Amniotic stem cell (primary cell): ENCODE measurements at places on chromosomes 7 and 10.
A peak's percentile ranks its signal among the peaks of the same experiment; 100 is the strongest.

GRCh38 chr7:38830826-38831225 is 78.2 kb downstream of the VPS41 start:
- no peak for DNase-seq

DNA sequence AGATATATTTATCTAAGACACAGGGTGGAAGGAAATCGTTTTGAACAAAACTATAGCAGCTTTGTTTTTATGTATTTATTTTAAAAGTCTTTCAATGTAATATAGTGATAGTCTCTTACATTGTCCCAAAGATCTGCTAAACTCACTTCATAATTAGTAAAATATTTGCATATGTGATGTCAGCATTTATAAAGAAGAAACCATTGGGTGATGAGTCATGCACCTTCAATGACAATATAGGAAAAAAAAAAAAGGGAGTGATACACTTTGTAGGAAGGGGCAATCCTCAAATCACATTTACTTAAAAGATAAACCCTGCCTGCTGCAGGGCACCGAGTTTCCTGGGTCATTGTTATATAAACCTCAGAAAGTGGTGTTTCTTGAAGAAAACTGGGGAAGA is 112.4 kb upstream of the SEMA3C start:
- DNase-seq, result no peak

DNA sequence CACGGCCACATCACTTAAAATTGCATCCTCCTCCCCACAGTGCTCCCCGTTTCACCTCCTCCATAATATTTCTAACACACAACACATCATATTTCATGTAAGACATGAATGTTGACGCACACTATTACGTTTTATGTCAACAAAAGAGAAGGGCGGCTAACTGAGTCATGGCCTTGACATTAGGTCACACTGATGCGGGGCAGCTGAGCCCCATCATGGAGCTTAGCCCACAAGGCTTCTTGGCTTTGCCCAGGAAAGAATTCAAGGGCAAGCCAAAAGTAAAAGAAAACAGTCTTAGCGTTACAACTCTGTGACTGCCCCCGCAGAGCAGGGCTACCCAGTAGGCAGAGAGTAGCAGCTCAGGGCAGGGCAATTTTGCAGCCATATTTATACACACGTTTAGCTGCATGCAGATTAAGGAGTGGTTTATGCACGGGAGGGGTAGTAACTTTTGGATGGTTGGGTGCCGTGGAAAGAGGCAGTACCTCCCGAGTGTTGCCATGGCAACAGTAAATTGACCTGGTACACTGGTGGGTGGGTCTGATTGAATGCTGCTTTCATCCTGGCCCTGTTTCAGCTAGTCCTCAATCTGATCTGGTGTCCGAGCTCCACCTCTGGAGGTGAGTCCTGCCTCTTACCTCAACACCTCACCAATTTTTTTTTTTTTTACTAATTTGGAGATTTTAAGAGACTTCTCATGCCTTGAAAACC is 156.2 kb upstream of the FRMD4A start:
- DNase-seq, result no peak

DNA sequence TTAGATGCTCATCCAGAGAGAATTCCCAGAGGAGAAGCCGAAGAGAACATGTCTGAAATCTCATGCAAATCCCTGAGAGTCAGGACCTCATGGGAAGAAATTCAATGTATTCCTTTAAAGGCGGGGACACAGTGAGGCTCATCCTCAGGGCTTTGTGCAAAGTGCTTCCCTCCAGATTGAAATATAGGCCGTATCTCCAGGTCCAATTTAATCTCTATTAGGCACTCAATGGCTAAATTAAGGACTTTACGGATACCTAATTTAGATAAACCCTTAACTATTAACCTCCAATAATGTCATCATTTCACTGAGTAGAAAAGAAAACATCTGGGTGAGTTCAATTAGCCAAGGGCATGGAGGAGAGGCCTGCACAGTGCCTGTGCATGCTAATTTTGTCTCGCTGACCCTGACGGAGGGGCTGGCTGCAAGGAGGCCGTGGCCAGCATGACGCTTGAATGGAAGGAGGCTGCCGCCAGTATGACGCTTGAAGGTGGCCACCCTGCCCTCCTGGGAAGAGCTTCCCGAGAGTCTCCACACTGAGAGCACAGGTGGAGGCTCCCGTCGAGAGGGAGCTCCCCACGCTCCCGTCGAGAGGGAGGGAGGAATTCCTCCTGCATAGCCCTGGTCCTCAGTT is 287.6 kb downstream of the ADARB2 start:
- no peak for DNase-seq

- DNase-seq, result no peak
These were observed 170.6 kb downstream of the PKD1L1 start for GRCh38 chr7:47777531-47778152.

DNA sequence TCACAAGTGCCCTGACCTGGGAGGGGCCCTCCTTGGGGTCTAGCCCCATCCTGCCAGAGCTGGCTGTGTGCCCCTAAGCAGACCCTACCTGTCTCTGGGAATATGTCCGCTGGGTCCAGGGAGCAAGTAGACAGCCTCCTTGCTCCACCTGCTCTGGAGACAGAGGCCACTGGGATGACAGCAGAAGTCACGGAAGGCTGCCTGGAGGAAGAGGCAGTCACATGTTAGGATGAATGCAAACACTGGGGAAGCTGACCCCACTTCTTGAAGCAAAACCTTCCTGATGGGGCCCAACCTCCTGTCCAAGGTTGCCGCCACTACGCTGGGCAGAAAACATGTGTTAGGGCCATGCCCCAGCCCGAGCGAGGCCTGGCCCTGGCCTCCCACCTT is 11.7 kb upstream of the LFNG start:
- no peak for DNase-seq

DNA sequence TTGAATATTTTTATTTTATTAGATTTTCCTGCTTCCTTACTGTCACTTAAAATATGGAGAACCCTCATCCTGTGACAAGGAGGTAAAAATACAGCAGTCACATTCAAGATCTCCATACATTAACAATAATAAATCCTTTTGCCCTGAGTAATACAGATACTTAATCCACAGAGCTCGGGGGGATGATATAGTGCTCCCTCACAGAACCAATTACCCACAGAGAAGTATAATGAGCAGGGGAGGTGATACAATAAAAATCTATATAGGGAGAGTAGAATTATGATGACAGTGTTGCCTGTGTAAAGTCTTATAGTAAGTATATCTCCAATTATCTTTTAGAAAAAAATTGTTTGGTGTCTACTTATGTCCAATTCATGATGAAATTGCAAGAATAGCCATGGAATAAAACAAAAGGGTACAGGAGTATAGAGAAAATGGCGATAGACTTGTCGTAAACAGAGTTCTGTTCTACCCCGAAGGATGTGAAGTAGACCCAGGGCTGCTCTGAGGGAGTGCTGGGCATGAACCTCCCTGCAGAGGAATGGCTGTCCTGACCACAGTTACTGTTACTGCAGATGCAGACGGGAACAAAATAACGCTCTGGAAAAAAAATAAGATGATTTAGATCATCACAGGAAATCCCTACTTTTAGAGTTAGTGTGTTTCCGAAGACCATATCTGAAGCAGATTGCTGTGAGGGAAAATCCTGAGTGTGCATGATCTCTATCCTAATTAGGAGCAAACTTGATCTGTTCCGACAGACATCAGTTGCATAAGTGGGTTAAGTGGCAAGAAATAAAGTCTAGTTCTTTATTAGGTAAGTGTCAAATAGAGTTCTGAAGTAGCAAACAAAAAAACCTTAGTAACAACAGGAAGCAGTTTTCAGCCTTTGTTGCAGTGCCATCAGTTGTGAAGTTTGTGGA is 123.7 kb downstream of the KAT6B start:
- no peak for DNase-seq

DNA sequence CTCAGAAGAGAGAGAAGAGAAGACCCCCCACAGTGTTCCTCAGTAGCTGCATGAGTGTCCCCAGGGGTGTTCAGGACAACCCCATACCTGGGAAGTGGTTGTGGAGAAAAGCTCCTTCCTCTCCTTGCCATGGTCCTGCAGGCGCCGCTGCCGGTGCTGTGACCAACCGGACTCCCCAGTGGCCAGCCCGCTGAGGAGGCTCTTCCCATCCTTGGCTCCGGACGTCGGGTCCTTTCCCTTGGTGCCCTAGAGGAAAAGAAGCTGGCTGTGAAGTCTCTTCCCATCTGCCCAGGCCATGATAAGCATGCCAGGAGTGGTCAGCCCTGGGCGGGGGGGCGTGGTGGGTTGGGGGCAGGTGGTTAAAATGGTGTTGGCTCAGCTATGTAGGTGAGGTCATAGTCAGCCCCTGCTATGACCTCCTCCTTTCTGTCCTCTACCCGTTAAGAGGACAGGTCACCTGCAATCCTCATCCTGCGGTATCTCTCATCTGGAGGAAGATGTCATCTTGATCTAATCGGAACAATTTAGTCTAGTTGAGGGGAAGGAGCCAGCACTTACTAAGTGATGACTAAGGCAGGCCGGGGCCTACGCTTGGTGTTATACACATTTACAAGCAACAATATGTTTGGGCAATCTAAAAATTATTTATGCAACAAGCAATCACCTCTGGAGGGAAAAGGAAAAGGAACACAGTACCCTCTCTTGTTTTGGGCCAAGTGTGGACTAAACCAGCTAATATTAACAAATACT is 13.2 kb downstream of the WDR91 start:
- no peak for DNase-seq

DNA sequence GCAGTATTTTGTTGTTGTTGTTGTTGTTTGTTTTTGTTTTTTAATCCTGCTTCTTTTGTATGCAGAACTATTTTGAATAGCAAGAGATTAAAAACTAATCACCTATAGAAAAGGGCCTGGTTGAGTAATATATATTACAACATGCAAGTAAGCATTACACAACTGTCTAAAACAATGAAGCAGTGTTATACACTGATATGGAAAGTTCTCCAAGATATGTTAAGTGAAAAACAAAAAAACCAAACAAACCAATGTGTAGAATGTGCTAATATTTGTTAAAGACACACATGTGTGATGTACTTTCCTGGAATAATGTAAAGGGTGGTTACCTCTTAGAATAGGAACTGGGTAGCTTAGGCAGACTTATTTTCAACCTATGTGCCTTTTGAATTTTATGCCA is 117.4 kb downstream of the ZNF365 start:
- DNase-seq, result no peak

DNA sequence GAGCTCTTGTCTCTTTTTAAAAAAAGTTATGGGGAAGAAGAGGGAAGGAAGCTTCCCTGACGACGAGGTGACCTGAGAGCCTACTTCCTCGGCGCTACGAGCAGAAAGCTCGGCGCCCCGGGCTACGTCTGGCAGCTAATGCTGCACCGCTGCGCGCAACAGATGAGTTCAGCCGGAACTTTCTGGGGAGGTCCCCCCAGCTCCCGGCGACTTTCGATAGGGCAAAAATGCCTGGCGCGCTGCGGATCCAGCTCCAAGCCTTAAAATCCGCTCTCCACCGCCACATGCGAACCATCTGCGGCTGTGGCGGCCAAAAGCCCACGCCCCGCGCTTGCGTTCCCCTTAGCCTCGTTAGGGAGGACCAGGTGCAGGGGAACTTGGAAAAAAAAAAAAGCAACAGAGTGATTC is 621 bp downstream of the P4HA1 start:
- no peak for DNase-seq

DNA sequence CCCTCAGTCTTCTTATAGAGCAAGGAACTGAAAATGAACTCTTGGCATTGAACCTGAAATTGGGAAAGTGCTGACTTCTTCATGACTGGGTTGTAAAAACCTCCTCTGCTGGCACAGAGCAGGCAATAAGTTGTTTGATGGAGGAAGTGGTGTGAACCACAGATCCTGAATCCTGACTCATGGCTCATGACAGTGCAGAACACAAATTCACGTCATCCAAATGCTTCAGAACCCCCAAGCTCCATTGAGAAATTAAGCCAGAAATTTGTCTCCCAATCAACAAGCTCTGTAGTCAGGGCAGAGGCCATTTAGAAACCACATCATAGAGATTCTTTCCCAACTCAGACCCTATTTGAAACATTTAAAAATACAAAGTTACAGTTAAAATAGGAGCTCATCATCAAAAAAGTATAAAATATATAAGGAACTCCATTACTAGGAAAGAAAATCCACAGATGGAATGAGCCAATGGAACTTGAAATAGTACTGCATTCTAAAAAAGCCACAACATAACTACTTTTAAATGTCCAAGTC is 10.3 kb upstream of the STK17A start:
- DNase-seq, result peak; percentile 81

- peak; percentile 62 for DNase-seq
These were observed 29.9 kb downstream of the RNLS start for GRCh38 chr10:88553116-88553752.

DNA sequence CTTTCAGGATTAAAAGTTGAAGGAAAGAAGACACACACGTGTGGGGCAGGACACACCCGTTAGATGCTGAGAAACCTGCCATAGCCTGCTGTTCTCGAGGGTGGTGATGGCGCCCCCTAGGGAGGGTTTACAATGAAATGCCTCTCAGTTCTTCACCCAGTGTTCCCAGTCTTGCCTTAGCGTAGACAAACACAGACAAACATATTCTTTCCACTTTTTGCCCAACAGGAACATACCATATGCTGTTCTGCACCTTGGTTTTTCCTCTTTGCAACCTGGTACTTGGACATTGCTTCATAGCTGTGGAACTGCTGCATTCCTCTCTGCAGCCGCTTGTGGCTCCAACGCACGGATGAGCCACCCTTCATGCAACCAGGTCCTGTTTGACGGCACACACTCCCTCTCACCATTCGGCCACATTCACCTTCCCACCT is 23.3 kb upstream of the HSPA12A start:
- no peak for DNase-seq

GRCh38 chr7:29194594-29195427 is at the start of gene CHN2:
CHN2 (plus strand) TSS chr7:29194775.
- DNase-seq, result no peak

- DNase-seq, result no peak
These were observed 15.2 kb downstream of the GPR85 start for GRCh38 chr7:113071465-113071864.

- DNase-seq, result no peak
These were observed 882 bp downstream of the ZNF282 start for GRCh38 chr7:149196151-149196704.

- no peak for DNase-seq
These were observed 93.9 kb downstream of the RBM20 start for GRCh38 chr10:110737886-110738634.

- no peak for DNase-seq
These were observed 3.5 kb upstream of the ADIRF start for GRCh38 chr10:86964847-86965190.

DNA sequence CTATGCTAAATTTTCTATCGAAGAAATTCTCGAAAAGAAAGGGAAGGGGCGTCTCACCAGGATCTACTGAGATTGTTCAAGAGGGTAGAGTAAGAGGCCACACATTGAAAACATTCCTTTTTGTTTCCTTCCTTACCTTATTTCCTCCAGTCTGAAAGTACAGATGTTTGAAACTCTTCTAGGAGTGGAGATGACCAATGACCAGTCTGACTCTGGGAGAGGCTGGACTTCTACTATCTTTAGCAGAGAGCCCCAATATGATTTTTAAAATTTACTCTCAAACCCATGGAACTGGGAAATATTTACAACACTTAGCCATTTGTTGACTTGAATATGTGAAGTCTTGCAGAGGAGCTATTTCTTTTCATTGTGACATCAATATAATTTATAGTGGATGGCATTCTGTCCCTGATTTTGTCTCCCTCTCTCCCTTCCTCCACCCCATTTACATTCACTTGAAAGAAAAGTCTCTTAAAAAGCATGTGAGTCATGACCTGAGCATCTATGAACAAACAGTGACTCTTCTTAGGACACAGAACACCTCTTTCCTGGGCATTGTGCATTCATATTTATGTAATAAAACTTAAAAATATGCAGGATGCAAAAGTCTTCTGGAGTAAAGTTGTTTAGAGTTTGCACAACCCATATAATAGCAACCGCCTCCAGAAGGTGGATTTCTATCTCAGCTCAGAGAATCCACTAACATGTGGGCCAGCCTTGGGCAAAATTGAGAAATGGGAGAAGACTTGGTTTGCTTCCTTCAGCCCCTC is 31.2 kb upstream of the BMPER start:
- no peak for DNase-seq
